Stimulated activated CD8-positive, alpha-beta memory T cell treated with anti-CD3 and anti-CD28 coated beads, Interleukin-4, amount 100 ng/mL, for 1 hour (primary cell): ENCODE measurements at places on chromosomes 16 and 17.

DNA sequence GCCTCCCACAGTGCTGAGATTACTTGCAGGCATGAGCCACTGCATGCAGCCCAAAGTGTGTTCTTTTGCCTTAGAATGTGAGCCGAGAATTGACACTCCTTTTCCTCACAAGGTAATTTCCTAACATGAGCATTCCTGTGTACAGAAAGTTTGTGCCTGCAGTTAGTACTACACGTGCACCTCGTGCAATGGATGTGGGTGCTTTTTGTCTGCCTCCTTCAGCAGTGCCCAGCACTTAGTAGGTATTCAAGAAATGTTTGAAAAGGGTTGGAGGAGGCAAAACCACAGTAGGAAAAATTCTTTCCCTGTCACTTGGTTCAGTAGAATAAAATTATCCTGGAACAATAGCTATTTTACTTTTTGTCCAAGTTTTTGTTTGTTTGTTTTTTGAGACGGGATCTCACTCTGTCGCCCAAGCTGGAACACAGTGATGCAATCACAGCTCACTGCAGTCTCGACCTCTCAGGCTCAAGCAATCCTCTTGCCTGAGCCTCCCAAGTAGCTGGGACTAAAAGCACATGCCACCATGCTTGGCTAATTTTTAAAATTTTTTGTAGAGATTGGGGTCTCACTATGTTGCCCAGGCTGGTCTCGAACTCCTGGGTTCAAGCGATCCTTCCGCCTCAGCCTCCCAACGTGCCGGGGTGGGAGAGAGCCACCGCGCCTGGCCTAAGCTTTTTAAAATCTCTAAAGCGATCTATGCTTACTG lies 2.4 kb downstream of the NDE1 start:
- no peak for DNase-seq

- DNase-seq, result no peak
Observed at GRCh38 chr16:15604460-15605440, 38.2 kb downstream of the MARF1 start.

DNA sequence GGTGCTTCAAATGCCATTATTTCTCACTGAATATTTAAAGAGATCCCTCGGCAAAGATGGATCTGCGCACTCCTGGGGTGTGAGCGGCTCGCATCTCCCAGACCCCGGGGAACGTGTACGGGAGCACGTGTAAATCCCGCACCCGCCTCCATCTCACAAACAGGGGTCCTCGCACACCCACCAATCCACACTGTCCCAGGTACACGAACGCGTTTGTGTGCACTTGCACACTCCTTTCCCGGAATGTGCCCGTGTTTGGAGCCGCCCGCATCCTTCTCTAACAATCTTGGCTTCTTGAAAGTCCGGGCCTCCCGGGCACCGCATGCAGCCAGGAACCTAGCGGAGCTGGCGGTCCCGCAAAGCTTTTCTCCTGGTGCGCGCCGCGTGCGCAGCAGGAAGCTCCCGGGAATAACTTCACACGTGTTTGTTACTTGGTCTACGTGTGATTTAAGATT lies 2.5 kb upstream of the SALL1 start:
- no peak for DNase-seq

- no peak for DNase-seq
Observed at GRCh38 chr17:77326636-77327035, 185.9 kb downstream of the SEC14L1 start.

DNA sequence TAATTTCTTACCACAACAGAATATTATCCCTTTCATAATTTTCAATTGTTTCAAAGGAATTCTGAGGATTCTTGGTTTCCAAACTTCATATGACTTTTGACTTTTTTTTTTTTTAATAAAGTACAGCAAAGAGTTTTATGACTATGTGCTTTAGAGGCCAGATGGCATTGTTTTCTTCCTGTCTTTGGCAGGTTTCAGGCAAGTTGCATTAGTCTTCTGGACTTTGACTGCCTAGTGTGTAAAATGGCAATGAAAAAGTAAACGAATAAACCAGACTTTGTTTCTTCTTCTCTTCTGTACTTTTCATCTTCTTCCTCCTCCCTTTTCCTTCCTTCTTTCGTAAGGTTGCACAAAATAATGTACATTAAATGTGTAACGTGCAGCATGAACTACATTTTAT lies 172.6 kb upstream of the RBFOX1 start:
- DNase-seq, result no peak

DNA sequence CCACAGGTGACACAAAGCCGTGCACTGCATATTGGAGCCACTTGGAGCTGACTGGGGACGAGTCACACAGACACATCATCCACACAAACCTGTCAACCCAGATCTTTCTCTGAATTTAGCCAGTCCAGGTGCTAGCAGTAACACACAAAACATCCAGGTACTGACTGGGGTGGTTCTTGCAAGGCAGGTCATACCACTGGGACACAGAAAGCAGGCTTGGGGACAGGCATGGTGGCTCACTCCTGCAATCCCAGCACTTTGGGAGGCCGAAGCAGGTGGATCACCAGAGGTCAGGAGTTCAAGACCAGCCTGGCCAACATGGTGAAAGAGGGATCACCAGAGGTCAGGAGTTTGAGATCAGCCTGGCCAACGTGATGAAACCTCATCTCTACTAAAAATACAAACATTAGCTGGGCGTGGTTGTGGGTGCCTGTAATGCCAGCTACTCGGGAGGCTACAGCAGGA lies 14.9 kb downstream of the ENPP7 start:
- no peak for DNase-seq

- no peak for DNase-seq
Observed at GRCh38 chr17:231966-232807, 50.7 kb upstream of the DOC2B start.
